ENCODE measurements at places on chromosomes 2 and 18.

- no peak for DNase-seq
Measured at GRCh38 chr18:7681298-7681697, 114.2 kb downstream of the PTPRM start.

- no peak for DNase-seq
Measured at GRCh38 chr2:171551836-171552235, 29.6 kb downstream of the CYBRD1 start.

- DNase-seq, result no peak
Measured at GRCh38 chr18:46727177-46727576, 29.7 kb downstream of the ST8SIA5 start.

GRCh38 chr2:191678437-191679100 lies 633 bp downstream of the NABP1 start:
- no peak for DNase-seq

DNA sequence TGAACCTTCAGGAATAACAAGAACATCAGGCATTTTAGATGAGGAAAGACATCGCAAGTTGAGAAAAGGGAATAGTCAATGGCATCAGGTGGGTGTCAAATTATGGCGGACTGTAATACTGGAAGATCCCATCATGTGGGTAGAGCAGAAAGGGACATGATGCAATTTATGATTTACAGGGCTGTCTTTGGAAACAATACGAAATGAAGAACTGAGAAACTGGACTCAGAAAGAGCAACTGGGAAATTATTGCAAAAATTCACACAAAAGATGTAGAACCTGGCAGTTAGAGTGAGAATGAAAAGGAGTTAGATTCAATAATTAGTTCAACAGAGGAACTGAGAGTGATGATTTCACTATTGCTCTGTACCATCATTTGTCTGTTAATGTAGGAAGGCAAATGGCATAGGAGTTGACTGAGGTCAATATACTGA lies 1635.0 kb upstream of the ACVR2A start:
- no peak for DNase-seq

GRCh38 chr2:200428961-200429665 lies 80.8 kb downstream of the KCTD18 start:
- no peak for DNase-seq

DNA sequence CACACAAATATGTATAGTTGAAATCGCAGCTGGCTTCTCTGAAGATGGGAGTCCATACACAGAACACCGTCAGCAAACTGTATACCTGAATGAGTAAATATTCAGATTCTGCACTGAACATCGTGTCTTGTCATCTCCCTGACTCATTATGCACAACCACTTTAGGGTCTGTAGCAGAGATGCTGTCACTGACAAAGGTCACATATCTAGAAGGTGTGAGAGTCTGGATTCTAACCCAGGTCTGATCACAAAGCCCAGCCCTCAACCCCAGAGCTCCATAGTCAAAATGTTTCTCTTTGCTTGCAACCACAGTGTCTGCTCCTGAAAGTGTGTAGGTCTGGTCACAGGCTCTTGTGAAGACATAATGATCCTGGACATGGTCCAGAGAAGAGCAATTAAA lies 78.3 kb upstream of the PAX8 start:
- no peak for DNase-seq

- DNase-seq, result no peak
Measured at GRCh38 chr2:39476524-39476923, 39.4 kb upstream of the MAP4K3 start.

- no peak for DNase-seq
Measured at GRCh38 chr2:150695451-150696135, 208.1 kb upstream of the RND3 start.

DNA sequence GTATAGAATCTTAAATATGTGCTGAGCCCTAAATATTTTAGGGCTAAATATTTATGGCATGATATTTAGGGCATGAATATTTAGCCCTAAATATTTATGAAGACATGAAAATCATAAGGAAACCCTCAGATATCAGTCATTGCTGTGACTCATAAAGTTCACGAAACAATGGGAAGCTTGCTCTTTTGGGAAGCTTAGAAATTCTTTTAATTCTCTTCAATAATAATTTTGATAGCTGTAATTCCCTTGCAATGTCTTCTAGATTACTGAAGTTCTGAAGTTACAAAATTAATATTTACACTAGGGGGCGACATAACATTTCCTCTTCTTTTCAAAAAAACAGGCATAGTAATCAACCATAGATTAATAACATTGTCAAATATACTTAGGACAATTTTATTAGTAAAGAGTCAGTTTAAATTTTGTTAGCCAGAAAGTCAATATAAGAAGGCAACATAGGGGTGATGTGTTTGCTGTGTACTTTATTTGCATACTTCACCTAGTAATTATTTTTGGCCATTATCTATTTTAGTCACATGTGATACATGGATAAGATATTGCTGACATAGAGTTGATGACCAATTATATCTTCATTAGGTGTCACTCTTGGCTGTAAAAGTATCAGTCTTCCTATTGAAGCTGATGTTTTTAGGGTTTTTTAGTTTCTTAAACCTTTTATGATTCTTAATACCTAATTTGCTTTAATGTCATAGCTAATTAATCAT lies 13.2 kb downstream of the ZNF804A start:
- DNase-seq, result peak; percentile 21

DNA sequence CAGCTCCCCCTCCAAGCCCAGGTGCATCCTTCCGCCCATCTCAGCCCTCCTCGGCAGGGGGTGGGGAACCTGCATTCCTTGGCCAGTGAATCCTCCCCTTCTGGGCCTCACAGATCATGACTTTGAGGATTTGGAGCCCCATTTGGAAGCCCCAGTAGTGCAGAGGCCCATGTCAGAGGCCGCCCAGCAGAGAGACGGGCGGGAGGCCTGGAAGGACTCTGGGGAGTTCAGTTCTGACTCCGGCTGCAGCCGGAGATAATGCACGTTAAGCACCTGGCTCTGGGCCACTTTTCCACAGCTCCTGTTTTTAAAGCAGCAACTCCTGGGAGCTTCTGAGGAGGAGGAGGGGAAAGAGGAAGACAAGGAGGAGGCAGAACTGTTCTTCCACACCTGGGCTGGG lies 14.9 kb downstream of the ATOH8 start:
- DNase-seq, result no peak

- peak; percentile 84 for DNase-seq
Measured at GRCh38 chr18:35835366-35835765, 137.1 kb upstream of the RMP24 start.

- DNase-seq, result peak; percentile 43
Measured at GRCh38 chr2:222959358-222959757, 92.6 kb upstream of the KCNE4 start.

DNA sequence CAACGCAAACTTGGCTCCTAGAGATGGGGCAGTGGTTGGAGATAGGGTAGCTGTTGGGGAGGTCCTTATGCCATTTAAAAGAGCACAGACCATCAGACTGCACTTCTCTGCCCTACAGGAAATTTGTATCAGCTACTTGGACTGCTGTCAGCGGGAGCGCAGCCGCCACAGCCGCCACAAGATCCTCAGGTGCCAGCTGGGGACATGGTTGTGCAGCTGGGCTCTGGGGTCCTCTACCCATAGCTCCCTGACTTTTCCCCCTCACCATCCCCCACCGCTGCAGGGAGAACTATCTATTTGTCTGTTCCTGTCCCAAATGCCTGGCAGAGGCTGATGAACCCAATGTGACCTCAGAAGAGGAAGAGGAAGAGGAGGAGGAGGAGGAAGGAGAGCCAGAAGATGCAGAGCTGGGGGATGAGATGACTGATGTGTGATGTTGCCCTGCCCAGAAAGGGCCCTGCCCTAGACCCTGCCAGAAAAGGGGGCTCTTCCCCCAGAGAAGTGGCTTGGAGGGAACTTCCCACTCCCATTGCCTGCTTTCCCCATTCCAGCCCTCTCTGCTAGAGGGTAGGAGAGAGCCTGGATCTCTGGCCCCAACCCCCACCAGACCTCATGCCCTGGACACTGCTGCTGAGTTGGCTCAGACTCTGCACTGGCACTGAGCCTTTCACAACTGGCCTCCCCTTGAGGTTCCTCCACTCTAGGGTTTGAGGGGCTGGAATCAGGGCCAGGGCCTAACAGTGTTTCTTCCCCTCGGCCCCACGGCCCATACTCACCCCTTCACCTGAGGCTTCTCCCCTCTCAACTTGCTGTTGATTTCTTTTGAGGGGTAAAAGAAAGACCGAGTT lies 7.3 kb downstream of the PRADC1 start:
- no peak for DNase-seq

DNA sequence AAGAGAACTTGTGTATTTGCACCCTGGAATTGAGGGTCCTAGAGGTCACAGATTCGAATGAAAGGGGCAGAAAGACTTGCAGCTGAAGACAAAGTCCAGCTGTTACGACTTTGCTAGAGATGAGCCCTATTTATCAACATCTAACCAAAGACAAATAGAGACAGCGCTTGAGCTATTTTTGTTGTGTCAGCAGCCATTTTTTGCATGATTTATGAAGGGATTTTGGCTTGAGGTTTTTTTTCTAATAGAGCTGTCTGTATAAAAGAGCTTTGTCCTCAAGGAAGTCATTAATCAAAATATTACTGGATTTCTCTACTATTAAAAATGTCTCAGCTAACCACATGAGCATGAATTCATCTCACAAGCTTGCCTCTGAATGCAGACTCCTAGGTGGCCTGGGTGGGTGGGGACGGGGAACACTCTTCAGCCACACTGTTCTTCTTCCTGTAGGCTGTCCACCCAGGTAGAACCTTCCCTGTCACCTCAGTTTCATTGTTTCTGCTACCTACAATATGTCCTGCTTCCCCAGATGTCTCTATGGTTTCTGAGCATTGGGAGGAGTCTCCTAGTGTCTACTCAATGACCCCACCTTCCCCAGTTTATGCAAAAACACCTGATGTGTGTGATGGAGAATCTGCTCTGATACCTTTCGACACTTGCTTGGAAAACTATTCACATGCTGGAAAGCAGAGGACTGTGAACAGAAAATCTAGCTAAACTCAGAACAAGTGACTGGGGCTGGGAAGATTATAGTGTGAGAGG lies 7.2 kb upstream of the CD226 start:
- DNase-seq, result no peak

GRCh38 chr18:45749918-45750689 lies 26.1 kb downstream of the SLC14A1 start:
- DNase-seq, result no peak

- no peak for DNase-seq
Measured at GRCh38 chr2:63784461-63784860, 57.2 kb upstream of the UGP2 start.

DNA sequence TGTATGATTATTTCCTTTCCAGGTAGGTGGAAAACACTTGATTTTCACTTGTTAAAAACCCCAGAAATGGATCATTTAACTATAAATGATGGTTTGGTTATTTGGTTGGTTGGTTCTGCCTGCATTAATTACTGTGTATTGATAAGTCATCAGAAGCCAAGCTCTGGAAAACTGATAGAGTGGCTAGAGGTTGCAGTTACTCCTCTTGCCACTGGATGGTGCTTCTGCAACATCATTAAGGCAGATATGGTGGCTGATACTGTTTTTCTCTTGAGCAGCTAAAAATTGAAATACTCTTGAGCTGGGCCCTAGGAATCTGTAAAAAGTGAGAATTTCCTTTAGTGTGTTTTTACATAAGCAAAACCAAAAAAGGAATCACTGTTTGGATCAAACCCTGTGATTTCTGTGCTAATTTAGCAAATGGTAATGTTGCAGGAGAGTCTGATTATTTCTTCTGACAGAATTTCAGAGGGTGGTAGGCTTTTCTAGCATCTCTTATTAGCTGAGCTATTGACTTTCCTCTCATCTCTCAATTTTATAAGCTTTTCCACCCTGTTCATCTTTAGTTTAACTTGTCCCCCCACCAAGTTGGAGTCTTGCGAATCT lies 54.3 kb downstream of the RAB10 start:
- peak; percentile 22 for DNase-seq

- DNase-seq, result no peak
Measured at GRCh38 chr18:11304928-11305327, 155.6 kb upstream of the PIEZO2 start.

DNA sequence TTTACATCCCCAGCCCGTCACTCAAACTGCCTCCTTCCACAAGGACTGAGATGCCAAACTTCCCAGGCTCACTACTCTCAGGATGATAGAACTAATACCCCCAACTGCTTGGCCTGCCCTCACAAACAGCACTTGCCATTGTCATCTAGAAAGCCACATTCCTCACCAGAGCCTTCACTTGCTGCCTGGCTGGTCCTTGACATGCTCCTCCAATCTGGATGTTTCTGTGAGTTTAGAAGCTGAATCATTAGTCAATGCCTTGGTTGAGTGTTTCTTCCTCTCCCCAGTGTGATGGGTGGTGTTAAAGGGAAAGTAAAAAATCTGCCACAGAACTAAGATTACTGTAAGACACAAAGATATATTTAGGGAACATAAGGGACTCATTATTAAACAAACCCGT lies 52.5 kb downstream of the MARCHF4 start:
- no peak for DNase-seq

GRCh38 chr2:117686699-117687098 lies 127.8 kb upstream of the DDX18 start:
- no peak for DNase-seq

GRCh38 chr2:98242003-98242402 lies 104.3 kb upstream of the CNGA3 start:
- DNase-seq, result no peak

DNA sequence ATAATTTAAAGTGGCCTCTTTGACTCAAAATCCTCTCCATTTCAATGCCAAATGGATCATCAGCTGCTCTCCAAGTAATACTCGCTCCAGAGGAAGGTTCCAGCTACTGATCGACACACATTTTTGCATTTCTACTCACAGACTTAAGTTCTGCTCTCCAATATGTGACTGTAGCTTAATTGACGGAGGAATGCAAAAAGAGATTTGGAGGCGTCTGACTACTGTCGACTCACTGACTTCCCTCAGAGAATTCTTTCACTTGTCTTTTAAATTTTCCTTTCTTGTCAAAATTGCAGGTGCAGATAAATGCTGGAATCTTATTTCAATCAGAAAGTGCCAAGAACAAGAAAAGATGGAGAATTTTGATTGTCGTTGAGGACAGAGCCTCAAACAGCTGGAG lies 84.1 kb upstream of the PAPOLG start:
- DNase-seq, result no peak

- DNase-seq, result peak; percentile 4
Measured at GRCh38 chr2:239305222-239305575, 95.6 kb downstream of the HDAC4 start.

GRCh38 chr2:65458999-65459398 lies 26.6 kb upstream of the SPRED2 start:
- no peak for DNase-seq

GRCh38 chr18:78777992-78778391 lies 201.6 kb upstream of the SALL3 start:
- DNase-seq, result no peak

DNA sequence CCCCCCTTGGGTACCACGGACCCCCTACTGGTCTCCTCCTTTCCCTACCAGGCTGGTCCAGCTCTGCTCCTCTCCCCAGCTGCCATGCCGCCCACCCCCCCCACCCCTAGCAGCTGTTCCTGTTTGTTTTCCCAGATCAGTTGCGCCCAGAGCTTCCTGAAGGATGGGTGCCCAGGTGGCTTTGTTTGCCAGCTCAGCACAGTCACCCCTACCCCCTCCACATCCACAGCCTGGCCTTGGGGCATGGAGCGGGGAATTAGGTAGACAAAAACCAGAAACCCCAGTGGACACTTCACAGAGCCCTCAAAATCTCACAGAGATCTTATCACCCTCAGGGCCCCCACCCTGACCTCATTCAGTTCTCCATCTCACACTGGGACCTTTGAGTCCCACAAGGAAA lies 3.7 kb upstream of the CRYBA2 start:
- DNase-seq, result no peak

Measured in T47D (cell line).